ENCODE measurements at places on chromosomes 2 and 18. TPM values are rescaled to one million over a fixed set of nuclear protein-coding genes. Genes with fewer than 3 reads are reported as not detected.

- no peak for DNase-seq
These were observed 3.2 kb downstream of the LYPD6 start for GRCh38 chr2:149333636-149334035.

GRCh38 chr18:59549503-59550173 lies 147.6 kb downstream of the CCBE1 start:
- no peak for DNase-seq

- no peak for DNase-seq
These were observed 427.9 kb downstream of the PLCL1 start for GRCh38 chr2:198232281-198232680.

- no peak for DNase-seq
These were observed 204.7 kb downstream of the INSIG2 start for GRCh38 chr2:118292991-118293390.

DNA sequence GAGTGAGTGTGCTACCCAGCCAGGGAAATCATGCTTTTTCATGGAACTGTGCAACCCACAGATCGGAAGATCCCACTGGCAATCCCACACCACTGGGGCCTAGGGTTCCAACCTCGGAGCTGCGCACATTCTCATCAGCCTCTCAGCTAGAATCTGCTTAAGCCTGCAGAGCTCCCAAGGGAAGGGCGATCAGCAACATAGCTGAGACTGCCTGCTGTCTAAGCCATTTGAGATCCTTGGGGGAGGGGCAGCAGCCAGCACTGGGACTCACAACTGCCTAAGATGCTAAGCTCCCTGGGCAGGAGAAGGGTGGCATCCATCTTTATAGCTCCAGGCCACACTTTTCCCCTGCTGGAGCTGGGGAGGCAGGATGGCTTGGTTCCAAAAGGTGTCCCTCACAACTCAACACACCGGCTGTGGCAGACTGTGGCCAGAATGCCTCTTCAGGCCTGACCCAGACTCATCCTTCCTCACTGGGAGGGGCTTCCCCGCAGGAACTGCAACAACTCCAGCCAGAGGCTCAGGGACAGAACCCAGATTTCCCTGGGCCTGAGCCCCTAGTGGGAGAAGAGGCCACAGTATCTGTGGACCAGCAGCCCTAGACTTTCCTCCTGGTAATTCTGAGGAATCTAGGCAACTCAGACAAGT lies 1133.3 kb upstream of the PIK3C3 start:
- DNase-seq, result no peak

GRCh38 chr2:120452945-120453634 lies 107.2 kb downstream of the INHBB start:
- DNase-seq, result no peak

GRCh38 chr2:188865681-188866080 lies 108.5 kb upstream of the COL3A1 start:
- DNase-seq, result no peak

GRCh38 chr2:236998758-236999157 lies 86.9 kb upstream of the COPS8 start:
- no peak for DNase-seq

GRCh38 chr2:9558948-9559381 lies 3.3 kb upstream of the ADAM17 start:
- no peak for DNase-seq

Gene CGREF1
- 5.8 TPM for total RNA-seq

Gene DSG1
- not detected for total RNA-seq

Gene CDCA7
- total RNA-seq, result 74.7 TPM

Gene CD226
- 19.9 TPM for total RNA-seq

All from activated naive CD4-positive, alpha-beta T cell treated with anti-CD3 and anti-CD28 coated beads for 36 hours (primary cell).